ENCODE measurements at places on chromosomes 5 and 9. TPM values are rescaled to one million over a fixed set of nuclear protein-coding genes. Genes with fewer than 3 reads are reported as not detected.

CBY3 gene
- total RNA-seq: 0.58 TPM

KCNN2 gene
- total RNA-seq: 13.1 TPM

ZNF366 gene
- 4.4 TPM for total RNA-seq

FRMD3 gene
- 16.6 TPM for total RNA-seq

BTNL3 gene
- total RNA-seq: not detected

HAND1 gene
- total RNA-seq: not detected

FST gene
- total RNA-seq: 15.9 TPM

MARCHF11 gene
- total RNA-seq: 0.35 TPM

HBEGF gene
- total RNA-seq: 18.6 TPM

CLIC3 gene
- total RNA-seq: 2.5 TPM

LRRC19 gene
- 12.1 TPM for total RNA-seq

MARCOL gene
- not detected for total RNA-seq

PFN3 gene
- total RNA-seq: not detected

ABCA2 gene
- 39.4 TPM for total RNA-seq

NDUFS4 gene
- total RNA-seq: 108 TPM

MATR3 gene
- total RNA-seq: 334 TPM

CXCL14 gene
- 37.1 TPM for total RNA-seq

KIAA1958 gene
- total RNA-seq: 22.1 TPM

CCL27 gene
- not detected for total RNA-seq

UBE2QL1 gene
- total RNA-seq: 0.70 TPM

ITGA2 gene
- 25.0 TPM for total RNA-seq

INSL4 gene
- not detected for total RNA-seq

PTPRD gene
- total RNA-seq: 127 TPM

AHRR gene
- 6.4 TPM for total RNA-seq

MEGF10 gene
- total RNA-seq: 5.7 TPM

ARHGEF37 gene
- 6.9 TPM for total RNA-seq

TRPM6 gene
- 3.0 TPM for total RNA-seq

FRRS1L gene
- 3.7 TPM for total RNA-seq

OBP2B gene
- not detected for total RNA-seq

IRX1 gene
- 50.3 TPM for total RNA-seq

MYO10 gene
- total RNA-seq: 50.9 TPM

FGF18 gene
- total RNA-seq: 1.6 TPM

RNF180 gene
- 20.1 TPM for total RNA-seq

MSMP gene
- total RNA-seq: not detected

PLCXD3 gene
- total RNA-seq: 0.53 TPM

PCDHGA1 gene
- total RNA-seq: 1.1 TPM

CEMIP2 gene
- total RNA-seq: 45.8 TPM

ASS1 gene
- 140 TPM for total RNA-seq

CACNA1B gene
- 0.41 TPM for total RNA-seq

RASGRF2 gene
- 3.5 TPM for total RNA-seq

FGF1 gene
- 10.2 TPM for total RNA-seq

PCDHGB1 gene
- 6.0 TPM for total RNA-seq

SLC4A9 gene
- total RNA-seq: 21.8 TPM

XRCC4 gene
- 7.6 TPM for total RNA-seq

F12 gene
- 0.29 TPM for total RNA-seq

OGN gene
- 46.5 TPM for total RNA-seq

C9orf152 gene
- total RNA-seq: 0.18 TPM

PCDHGA7 gene
- 8.0 TPM for total RNA-seq

CTXN3 gene
- 0.47 TPM for total RNA-seq

Data from metanephros (tissue), 2 donors.